ENCODE measurements at places on chromosomes 4 and X.

GRCh38 chr4:8362483-8362882, 78.0 kb downstream of the ACOX3 start:
- DNase-seq = no peak

DNA sequence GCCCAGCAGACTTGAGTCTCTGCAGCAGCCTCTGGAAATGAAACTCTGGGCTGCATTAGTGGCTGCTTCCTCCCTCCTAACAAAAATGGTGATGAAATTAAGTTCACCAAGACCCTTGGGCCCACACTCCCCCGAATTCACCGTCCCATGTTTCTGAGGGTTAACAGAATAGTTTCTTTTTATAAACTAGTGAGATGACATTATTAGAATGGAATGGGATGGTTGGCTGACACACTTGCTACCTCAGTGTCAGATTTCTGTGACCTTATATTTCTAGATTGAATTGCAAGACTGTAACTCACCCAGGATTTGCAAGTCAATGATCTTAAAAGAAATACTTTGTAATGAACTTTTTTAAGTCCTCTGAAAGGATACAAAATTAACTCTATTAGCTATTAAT, 127.1 kb downstream of the SHROOM3 start:
- no peak for DNase-seq

DNA sequence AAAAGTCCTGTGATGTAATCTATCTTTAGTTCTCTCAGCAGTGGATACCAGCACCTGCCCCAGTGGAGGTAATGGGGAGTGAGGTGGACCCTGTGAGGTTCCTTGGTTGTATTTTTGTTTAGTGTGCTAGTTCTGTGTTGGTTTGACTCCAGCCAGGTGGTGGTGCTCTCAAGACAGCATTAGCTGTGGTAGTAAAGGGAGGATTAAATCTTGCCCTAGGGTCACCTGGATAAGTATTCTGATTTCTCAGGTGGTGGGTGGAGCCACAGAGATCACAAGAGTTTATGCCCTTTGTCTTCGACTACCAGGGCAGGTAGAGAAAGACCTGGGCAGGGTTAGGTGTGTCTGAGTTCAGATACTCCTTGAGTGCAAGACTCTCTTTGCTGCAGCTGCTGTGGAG, 176.3 kb upstream of the EDA2R start:
- DNase-seq = no peak

GRCh38 chrX:4670606-4671005, 957.2 kb upstream of the PRKX start:
- no peak for DNase-seq

- DNase-seq = no peak
Measured at GRCh38 chr4:27638163-27638915, 777.7 kb downstream of the STIM2 start.

DNA sequence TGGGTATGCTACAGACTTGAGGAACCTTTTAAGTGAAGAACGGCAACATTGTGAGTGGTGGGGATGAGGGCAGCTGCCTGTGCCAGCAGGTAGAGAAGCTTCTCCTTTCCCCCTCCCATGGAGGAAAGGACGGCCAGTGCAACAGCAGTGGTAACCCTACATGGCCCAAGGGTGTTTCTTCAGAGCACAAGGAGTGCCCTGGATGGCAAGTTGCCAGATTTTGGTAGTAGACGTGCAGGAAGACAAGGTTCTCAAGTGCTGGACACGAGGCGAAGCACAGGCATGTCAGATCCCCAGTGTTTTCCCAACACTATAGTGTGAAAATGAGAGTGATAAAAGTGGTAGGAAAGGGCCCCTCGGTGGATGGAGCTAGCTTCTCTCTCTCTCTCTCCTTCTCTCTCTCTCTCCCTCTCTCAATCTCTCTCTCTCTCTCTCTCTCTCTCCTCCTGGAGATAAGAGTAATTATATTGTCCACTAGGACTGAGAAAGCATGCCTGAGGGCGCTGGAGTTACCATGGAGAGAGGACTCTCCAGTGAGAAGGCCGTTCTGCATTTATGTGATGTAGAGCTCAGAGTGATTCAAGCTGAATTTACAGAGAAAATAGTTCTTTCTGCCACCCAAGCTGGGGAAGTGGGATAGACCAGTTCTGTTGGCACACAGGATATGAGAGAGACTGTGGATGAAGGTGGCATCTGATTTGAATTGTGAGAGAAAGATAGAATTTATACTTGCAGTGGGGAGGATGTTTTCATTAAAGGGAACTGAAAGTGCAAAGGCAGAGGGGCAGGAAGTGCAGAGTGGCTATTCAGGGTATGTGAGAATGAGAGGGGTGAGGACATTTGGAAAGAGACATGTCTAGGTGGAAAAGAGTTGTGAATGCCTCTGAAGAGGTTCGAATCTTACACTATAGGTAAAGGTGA, 25.7 kb upstream of the TRPC3 start:
- DNase-seq = no peak

- peak; percentile 76 for DNase-seq
Measured at GRCh38 chr4:80462621-80463091, 127.1 kb downstream of the CFAP299 start.

DNA sequence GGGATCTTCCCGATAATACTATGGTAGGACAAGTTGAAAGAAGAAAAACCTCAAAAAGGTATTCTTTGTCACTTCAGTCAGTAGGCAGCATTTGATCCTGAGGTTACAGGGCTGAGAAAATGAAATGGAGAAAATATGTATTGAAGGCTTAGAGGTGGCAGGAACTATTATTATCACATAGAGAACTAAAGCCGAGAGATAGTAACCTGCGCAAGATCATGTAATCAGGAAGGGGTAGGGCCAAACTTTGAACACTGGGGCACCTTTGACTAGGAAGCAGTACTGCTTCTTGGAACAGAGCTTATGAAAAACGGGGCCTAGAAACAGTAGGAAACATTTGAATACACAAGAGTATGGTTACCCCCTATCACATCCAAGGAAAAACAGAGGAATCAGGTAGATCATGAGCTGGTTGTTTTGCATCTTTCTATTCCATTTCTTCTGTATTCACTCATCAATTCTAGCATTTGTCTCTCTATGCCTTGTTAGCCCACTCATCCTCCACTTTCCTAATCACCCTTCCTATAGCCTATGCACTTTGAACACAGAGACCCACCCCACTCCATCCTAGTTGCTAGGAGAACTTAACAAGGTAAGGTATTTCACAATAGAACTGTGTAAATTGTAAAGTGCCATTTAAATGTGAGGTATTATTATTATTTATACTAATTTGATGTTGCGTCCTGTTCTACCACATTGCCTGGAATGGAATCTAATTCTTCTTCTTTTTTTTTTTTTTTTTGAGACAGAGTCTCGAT, 34.6 kb upstream of the SLC9A7 start:
- DNase-seq = no peak

DNA sequence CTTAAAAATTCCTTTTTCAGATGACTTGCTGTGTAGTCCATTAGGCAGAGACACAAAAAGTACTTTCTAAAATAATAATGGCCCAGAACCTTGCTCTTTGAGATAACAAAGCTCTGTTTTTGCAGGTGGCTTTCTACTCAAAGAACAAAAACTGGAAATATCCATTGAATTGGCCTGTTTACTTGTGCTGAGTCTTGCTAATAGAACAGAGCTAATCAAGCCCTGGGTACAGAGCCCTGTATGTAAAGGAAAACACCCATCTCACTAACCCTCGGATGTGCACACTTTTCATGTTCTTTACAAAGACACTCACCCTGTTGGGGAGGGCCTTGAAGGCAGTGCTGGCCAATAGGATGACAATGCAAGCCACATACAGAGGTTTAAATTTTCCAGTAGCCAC, 27.0 kb upstream of the LNX1 start:
- no peak for DNase-seq

GRCh38 chr4:41856797-41857196, 78.4 kb upstream of the TMEM33 start:
- no peak for DNase-seq

GRCh38 chrX:153491351-153491914, 3.3 kb upstream of the BGN start:
- DNase-seq = no peak

GRCh38 chrX:47171996-47172395, 21.6 kb upstream of the UBA1 start:
- DNase-seq = no peak

- no peak for DNase-seq
Measured at GRCh38 chrX:121356139-121356849, 308.9 kb downstream of the GLUD2 start.

DNA sequence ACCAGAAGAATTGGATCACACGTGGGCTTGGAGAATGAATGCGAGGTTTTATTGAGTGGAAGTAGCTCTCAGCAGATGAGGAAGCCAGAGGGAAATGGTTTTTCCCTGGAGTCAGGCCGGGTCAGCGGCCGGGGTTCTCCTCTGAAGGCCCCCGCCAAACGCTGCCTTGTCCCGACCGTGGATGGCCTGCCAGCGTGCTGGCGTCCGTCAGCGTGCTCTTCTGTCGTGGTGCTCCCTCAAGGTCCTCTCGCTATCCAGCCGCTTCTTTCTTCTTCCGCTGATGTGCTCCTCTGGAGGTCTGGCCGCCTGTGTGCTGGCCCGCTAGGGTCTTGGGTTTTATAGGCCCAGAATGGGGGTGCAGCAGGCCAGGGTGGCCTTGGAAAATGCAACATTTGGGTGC, 632.2 kb downstream of the TRAM1L1 start:
- no peak for DNase-seq

GRCh38 chr4:134727696-134728095, 526.1 kb upstream of the PABPC4L start:
- no peak for DNase-seq

- no peak for DNase-seq
Measured at GRCh38 chrX:94600077-94600476, 926.1 kb downstream of the FAM133A start.

DNA sequence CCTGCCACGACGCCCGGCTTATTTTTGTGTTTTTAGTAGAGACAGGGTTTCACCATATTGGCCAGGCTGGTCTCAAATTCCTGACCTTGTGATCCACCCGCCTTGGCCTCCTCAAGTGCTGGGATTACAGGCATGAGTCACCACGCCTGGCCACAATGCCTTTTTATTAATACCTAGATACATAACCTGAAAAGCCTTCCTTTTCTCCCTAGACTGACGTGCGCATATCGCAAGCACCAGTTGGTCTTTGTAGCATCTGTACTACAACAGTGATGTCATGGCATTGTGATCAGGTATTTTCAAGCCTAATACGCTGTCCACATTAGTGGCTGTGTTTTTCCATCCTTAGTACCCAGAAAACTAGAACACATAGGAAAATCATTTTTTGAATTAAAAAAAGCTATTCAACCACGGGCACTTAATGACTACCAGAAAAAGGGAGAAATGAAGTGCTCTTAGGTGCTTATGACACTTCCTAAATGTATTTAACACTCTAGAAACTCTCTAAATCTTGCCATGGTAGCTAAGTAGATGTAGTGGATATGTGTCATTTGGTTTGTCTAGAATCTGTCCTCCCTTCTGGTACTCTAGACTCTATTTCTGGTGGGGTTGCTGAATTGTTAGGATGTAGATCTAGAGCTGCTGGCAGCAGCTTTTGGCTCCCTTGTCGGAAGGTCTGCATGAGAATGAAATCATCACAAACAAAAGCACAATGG, 707.8 kb downstream of the STIM2 start:
- DNase-seq = no peak
